GM19239 (cell line): ENCODE measurements at places on chromosomes 4 and X.

DNA sequence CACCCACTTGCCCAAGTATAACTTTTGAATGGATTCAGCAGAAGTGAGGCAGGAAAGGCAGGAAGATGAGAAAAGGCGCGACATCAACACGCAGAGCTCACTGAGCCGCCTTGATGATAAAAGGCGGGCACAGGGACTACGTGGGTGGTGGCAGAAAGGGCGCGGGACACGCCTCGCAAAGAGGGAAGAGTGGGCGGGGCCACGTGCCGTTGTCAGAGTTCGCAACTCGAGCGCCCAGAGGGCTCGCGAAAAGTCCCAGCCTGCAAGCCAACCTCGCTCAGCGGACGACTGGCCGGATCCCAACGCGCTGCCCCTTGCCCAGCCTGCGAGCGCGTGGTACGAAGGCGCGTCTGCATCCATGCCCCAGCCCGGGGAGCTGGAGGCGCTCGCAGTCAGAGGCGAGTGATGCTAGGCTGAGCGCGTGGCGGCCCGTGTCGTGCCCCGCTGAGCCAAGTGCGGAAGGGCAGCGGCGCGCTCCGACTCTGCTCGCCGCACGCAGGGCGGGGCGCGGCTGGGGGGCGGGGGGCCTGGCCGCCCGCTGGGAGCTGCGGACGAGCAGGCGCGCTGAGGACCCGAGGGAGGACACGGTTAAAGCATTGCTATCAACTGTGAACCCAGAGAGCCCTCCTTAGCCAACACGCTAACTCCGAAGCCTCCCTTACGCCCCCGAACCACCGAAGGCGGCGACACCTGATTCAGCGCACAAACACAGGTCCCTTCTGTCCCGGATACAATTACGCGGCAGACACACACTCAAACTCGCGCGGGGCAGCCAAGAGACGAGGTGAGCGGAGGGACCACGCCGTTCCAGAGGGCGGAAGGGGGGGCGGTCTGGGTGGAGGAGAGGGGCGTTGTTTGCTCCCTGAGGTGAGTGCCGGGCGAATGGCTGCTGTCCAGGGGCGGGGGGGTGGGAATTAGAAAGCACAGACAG lies at the start of gene UGT8:
Gene UGT8, plus strand, starts transcription at position 617 of the 931 bp plus-strand sequence. CDS start 24,074 bp downstream, outside the sequence.
- no peak for DNase-seq

GRCh38 chrX:13894888-13895565 lies 78.1 kb upstream of the GPM6B start:
- DNase-seq, result no peak

DNA sequence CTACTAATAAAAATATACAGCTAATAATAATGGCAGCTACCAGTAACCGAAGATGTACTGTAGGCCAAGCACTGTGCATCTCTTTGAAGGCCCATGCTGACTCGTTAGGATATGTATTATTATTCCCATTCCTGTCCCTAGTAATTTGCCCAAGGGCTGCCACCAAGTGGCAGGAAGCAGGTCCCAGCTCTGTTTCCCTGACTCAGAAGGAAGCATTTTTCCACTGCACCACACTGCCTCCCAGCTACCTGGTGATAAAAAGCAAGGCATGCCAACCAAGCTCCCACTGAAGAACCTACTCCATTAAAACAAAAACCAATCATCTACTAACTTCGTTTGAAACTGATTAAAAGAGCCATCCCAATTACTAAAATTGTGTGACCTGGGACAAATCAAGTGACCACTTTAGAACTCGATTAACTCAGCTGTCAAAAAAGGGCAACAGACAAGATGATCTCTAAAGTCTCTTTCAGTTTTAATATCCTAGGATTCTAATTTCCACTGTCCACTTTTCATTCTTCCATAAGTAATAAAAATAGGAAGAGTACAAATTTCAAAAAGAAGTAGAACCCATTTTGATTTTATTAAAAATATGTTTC lies 24.3 kb upstream of the PGM2 start:
- no peak for DNase-seq

- DNase-seq, result no peak
These were observed 129.5 kb upstream of the RBPJ start for GRCh38 chr4:26191353-26191752.

DNA sequence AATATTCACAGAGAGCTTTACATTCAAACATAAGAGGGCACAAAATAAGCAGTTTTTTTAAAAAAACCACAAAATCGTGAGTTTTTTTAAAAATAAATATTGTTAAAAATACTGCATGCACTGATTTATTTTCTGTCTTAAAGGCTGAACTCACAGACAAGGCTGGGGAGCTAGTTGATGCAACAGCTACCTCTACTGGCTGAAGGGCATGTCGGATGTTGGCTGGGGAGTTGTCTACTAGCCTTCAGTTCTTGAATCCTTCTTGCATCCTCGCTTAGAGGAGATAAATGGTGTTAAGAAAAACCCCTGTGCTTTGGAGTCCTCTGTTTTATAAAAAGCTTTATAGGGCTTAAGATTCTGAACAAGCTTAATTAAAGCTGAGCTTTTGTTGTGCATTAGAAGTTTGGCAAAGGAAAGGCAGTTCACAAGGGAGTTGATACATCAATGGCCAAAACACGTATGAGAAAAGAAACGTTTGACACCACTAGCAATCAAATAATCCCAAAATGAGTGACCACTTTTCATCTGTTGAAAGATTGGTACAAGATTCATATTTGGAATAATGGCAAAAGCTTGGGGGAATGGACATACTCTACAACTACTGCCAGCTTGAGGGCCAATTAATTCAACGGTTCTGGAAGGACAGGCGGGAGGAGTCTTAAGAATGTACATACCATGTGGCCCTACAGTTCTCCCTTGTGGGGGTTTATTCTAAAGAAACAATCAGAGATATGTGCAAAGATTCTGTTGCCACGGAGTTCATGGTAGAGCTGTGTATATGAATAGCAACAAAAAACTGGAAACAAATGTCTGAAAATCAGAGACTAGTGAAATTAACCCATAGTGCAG lies 94.7 kb downstream of the SEL1L3 start:
- no peak for DNase-seq

DNA sequence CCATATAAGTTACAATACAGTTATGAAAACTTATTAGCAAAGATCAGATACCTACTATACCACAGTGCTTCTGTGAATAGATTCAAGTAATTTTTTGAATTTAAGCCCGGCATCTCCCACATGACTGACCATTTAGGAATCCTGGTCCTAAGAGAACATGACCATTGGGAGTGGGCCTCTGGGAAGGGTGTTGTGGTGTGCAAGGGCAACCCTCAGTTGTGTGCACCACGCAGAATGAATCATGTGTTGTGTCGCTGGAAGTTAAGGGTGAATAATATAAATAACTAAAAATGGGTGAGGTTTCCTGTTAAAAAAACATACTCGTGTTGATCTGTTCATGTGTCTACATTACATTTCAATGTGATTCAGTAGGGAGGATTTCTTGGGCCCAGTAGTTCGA lies 15.5 kb downstream of the CPE start:
- no peak for DNase-seq

DNA sequence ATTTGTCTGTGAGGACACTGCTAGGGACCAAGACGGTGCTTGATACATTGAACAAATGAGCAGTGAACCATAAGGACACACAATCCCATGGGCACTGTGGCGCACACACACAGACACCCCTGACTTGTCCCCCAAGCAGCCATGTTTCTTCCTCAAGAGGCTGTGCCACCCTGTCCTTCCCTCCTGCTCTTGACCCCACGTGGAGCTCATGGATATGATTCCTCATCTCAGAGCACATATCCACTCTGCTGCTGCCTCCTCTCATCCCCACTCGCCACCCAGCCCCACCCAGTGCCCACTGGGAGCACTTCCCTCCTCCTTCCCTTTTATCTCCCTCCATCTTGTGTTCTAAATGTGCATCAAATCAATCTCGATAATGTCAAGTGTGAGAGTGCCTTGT lies 102.4 kb downstream of the PARM1 start:
- no peak for DNase-seq

DNA sequence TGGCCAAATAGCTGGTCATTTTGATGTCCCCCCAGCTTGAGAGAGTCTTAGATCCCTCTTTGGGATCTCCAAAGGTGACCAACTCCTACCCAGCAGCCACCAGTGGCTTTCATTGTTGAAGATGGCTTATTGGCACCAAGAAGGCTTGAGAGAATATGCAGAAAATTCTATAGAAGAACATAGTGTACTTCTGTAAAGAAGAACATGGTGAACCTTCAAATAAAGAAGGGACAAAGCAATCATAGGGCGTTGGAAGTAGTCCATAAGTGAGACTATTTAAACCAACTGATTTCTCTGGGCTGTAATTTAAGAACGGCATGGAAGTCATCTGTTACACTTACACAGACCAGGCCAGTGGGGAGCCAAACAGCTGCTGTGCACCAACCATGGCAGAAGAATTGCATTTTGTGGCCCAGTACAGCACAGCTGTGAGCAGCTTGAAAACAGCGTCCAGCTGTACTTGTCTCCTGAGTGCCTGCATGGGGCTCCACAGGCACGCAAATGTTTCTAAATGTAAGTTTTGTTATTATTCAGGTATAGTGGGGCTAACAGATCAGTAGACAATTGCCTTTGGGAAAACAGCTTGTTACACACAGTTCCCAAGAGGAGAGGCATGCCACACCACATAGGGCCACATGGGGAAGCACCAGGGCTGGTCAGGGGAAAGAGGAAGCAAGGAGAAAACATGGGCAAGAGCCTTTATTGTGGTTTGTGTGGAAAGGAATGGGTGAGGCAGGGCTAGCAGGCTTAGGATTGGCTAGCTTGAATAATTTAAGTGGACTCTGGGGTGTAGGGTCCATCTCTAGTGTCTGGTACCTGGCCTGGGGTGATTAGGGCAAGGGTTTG lies 125.0 kb downstream of the ARHGAP6 start:
- DNase-seq, result no peak

GRCh38 chr4:82899374-82900065 lies 1.0 kb upstream of the THAP9 start:
- DNase-seq, result no peak

DNA sequence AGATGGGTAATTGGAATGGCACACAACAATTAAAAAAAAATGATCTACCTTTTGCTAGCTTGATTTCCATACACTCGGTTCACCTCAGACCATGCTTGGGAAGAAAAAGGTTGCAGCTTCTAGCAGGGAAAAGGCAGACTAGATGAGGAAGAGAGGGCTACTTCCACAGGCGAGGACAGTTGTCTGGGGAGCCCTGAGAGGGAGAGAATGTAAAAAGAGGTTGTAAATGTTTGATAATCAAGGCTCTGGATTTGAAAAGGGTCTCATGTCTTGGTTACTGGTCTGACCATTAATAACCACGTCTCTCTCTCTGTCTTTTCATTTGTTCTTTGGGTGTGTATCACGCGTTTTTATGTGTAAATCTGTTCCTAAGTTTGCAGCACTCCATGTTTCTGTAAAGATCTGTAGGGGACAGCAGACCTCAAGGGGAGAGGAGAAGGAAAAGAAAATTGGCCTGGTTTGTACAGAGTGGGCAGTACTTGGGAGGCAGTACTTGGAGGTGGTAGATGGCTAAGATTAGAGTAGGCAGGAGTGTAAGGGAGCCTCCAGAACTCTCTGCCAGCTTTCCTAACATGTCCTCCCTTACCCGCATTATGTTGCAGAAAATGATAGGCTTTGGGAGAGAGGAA lies 750 bp downstream of the ARMCX5 start:
- DNase-seq, result no peak

GRCh38 chr4:122479935-122480416 lies 23.5 kb upstream of the IL2 start:
- DNase-seq, result no peak

GRCh38 chr4:13178621-13179020 lies 305.5 kb downstream of the RAB28 start:
- no peak for DNase-seq

DNA sequence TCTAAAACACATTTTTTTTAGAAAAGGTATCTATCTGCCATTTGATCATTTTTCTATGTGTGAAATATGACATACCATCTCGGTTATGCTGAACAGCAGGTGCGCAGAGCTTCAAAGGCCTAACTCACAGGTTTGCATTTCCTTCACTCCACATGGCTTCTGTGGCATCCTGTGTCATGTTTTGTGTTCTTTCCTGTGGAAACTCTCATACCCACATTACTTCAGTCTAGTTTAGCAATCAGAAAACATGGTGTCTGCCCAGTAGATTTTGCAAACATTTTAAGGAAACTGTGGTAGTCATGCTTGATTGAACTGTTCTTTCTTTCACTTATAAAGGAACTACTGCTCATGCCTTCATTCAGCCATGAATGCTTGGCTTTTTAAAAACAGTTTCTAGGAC lies 11.3 kb upstream of the ARAP2 start:
- peak; percentile 26 for DNase-seq

GRCh38 chr4:84579403-84579776 lies 3.5 kb upstream of the CDS1 start:
- DNase-seq, result no peak

DNA sequence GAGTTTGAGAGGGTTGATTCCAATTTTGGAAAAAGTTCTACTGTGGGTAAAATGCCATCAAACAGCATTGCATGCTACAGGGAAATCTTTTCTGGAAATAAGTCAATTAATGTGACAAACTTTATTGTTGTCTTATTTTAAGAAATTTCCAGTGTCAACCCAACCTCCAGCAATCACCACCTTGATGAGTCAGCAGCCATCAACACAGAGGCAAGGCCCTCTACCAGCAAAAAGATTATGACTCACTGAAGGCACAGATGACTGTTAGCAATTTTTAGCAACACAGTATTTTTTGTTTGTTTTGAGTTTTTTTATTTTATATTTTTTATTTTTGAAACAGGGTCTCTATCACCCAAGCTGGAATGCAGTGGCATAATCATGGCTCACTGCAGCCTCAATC lies 165.4 kb upstream of the C1QTNF7 start:
- DNase-seq, result no peak

DNA sequence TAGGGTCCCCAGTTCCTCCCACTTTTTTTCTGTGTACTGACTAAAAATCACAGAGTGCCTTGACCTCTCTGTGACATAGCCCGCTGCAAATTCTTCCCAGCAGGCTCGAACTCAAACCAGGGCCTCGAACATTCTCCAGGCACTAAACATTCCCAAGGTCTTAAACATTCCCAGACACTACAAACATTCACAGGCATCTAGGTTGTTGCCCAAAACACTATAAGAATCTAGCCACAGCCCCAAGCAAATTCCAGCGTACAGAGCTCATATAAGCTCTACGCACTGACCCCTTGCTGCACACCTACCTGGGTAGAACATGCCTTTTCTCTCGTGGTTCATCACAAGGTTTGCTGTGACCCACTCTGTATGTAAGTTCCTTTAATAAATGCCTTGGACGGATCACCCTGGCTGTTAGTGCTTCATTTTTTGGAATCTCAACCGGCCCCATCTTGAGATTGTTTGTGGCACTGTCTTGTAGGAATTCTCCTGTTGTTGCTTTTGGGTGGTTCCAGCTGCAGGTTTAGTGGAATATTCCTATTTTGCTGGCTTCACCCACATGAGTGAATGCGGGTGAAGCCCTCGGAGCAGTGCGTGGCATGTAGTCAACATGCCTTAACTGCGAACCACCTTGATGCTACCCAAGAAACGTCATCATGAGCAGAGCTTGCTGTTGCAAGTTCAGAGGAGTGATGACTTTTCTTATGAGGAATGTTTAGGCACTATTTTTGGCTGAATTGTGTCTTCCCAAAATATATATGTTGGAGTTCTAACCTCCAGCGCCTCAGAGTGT lies 230.0 kb downstream of the HS3ST1 start:
- DNase-seq, result no peak

GRCh38 chrX:15750611-15751154 lies 12.6 kb downstream of the CA5B start:
- DNase-seq, result no peak

GRCh38 chr4:113469023-113469390 lies 292.5 kb downstream of the CAMK2D start:
- no peak for DNase-seq
